ENCODE measurements at places on chromosomes 1 and 21.

GRCh38 chr1:93687542-93687941 is 5.9 kb upstream of the BCAR3 start:
- no peak for DNase-seq

DNA sequence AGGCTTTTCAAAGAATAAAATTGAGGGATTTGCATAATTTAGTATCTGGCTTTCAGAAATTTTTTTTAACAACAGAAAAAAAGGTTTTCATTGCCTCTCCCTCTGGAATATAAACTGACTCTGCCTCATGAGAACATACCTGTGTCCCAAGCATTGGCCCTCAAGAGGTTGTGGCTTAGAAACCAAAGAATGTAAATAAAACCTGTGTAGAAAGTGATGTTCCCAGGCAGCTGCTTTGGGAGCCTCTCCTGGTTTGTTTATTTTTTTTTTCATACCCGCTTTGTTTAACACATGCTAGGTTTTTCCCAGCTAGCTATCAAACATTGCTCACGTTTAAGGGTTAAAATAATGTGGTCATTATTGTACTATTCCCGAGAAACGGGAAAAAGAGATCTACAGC is 40.5 kb upstream of the IFNAR2 start:
- DNase-seq: no peak

DNA sequence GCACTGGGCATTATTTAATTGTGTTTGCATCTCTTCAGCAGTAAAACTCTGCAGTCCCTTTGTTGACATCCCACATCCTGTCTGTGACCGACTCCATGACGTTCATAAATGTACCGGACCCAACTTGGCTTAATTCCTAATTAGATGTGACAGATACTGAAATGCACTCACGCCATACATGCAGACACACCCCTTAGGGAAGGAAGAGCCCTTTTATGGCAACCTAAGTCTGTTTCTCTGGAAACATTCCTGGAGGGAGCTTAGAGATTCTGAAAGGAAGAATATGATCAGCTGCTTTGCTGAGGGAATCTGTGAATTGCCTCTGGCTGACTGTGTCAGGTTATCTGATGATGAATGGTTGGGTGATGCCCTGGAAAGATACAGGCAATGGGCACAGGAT is 33.4 kb downstream of the ADAMTS5 start:
- DNase-seq: no peak

DNA sequence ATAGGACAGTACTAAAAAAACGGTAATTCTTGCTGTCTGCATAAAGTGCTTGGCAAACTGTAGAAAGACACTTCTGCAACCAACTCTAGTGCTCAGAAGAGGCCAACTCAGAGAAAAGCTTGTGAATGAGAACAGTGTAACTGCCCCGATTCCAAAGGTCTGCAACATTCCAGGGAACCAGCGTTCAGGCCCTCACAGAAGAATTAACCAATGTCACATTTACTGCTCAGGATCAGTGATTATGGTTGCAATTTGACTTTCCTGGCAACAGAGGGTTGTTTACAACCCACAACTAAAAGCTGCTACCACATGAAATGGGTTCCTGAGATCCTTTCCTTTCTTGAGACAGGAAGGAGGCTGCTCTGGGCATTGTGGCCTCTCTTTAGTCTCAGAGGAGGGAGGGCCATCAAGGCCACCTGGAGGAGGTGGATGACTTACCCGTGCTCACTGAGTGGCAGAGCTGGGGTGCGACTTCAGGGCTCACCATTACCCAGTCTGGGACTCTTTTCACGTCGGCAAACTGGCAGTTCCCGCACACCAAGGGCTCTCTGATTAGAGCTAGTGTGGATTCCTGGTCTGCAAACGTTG is 15.3 kb downstream of the SRSF4 start:
- no peak for DNase-seq

DNA sequence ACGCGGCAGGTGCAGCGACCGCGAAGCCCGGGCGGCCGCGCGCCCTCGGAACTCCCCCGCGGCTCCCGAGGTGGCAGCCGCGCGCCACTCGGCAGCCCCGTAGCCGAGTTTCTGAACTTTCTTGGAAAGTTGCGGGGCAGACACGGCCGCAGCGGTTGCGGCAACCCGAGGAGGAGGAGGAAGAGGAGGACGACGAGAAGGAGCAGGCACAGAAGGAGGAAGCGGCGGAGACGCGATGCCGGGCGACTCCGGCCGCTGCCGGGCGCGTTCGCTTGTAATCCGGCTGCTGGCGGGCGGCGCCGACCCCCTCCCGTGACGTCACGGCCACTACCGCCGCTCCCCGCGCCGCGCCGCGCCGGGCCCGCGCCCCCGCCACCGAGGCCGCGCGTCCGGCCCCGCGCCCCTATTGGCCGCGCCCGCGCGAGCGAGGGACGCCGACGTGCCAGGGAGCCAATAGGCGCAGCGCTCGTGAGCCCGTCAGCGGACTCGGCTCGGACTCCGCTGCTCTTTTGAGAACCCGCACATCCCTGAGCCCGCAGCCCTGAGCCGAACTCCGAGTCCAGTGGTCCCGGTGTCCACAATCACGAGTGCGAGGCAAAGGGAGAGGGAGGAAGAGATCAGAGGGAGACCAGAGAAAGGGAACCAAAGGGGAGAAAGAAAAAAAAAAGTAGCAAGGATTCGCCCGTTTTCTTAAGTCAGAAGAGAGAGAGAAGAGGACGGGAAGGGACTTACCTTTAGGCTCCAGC is 736 bp upstream of the BARHL2 start:
- peak; percentile 9 for DNase-seq

DNA sequence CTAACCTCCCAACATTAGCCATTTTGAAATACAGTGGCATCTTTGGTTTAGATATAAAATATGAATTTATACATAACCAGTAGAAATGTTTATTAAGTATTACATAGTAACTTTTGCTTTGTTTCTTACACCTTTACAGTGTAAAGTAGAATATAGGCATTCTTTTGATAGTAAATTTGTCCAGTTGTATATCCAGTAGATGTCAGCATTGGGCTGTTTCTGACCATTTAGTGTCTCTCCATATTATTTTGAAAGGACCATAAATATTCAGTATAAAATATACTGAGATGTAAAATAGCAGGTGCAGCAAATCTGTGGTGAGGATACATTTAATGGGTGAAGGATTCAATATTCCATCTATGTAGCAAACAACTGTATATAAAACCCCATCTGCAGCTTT is 115.8 kb upstream of the ZRANB2 start:
- DNase-seq: peak; percentile 37

Measured in choroid plexus epithelial cell (primary cell).